ENCODE measurements at places on chromosomes 1 and 21.

DNA sequence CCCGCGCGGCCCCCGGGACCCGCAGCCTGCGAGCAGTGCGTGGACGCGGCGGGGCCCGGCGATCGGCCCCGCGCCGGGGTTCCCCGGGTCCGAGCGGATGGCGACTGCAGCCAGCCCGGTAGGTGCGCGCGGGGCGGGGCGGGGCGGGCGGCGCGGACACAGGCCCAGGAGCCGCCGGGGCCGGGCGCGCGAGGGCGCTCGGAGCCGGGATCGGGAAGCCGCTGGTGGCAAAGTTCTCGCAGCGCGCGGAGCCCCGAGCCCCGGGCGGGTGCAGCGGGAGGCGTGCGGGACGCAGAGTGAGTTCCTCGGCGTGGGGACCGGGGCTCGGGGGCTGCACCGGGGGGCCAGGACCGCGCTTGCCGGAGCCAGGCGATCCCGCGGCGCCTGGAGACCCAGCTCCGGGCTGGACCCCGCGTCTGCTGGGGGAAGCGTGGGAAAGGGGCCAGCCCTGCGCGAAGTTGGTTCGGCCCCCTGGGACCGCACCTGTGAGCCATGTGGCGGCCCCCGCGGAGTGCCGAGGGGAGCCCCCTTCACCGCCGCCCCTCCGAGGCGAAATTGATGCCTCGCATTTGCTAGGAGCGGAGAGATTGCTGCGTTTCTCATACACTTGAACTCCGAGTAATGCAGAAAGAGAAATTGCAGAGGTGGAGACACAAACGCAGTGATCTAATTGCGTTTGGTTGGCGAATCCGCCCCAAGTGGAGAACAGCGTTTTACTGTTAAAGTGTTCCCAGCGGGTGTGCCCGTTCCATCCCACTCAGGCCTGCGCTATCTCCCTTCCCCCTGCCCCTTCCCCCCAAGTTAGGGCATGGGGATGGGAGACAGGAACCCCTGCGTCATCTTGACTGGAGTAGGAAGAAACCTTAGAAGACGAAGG lies 228.9 kb upstream of the TMEM51 start:
- peak; percentile 59 for DNase-seq

- no peak for DNase-seq
Observed at GRCh38 chr1:200346700-200347099, 63.1 kb downstream of the ZNF281 start.

DNA sequence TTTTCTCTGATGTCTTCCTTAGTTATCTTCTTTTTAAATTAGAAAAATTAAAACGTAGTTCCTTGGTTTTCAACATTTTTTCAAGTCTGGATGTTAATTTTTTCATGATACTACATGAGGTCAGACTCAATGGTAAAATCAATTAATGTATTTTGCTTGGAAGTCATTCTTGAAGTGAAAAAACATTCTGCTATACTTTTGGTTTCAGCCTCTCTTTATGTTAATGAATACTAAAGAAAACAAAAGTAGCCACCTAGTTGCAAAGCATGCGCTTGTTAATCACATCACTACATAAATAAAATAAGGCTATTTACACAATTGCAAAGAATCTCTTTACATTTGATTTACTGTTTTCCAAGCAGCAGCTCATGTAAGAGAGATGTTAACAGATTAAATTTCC lies 170.4 kb downstream of the LIPI start:
- DNase-seq: no peak

DNA sequence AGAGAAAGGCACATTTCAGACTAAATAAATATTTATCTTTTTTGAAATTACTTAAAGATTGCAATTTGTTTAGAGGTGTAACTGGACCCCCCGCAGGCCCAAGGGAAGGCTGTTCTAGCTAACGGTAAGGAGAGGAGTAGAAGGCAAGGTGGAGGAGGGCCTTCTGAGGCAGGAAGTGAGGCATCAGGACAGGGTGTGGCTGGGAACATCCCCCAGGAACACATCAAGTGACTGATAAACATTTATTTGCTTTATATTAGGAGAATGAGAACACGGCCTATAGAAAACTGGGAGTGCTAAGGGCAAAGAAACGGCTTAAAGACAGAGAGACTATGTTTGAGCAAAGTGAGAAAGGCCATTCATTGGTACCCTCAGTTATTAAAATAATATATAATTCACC lies 23.2 kb downstream of the HIVEP3 start:
- DNase-seq: no peak

- DNase-seq: no peak
Observed at GRCh38 chr21:36199021-36199420, 42.4 kb downstream of the DOP1B start.

GRCh38 chr21:31671146-31671716 lies 11.7 kb downstream of the SOD1 start:
- DNase-seq: no peak

DNA sequence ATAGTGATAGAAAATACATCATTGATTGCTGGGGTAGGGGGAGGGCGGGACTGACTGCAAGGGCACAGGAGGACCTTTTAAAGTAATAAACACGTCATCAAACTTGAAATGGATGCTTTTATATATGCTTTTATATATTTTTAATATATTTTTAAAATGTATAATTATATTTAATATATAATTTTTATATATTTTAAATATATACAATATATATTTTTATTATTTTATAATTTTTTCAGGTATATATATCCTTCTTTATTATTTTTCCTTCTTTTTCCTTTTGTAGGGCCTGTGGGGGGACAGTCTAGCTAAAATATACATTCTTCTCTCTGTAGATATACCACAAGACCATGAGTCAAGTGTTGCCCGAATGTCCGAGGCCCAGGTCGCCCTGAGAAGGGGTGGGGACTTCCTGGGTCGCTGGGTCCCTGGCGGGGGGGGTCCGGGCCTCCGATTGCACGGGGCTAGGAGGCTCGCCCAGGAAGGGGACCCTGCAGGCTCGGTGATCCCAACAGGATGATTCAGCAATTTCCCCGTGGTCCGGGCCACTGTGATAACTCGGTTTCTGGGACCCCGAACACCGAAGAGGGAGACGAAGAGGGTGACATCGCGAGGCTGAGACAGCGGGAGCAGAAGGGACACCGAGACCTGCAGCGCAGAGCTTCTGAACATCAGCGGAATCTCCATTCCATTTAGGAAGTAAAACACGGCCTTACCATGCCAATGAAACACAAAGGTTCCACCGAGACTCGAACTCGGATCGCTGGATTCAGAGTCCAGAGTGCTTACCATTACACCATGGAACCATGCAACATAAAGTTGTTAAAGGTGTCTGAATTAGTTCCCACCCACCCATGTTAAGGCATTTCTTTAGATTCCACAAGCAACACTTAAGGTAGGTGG lies 112.5 kb upstream of the NBPF11 start:
- no peak for DNase-seq

- no peak for DNase-seq
Observed at GRCh38 chr1:207841901-207842300, 69.0 kb downstream of the CD34 start.

DNA sequence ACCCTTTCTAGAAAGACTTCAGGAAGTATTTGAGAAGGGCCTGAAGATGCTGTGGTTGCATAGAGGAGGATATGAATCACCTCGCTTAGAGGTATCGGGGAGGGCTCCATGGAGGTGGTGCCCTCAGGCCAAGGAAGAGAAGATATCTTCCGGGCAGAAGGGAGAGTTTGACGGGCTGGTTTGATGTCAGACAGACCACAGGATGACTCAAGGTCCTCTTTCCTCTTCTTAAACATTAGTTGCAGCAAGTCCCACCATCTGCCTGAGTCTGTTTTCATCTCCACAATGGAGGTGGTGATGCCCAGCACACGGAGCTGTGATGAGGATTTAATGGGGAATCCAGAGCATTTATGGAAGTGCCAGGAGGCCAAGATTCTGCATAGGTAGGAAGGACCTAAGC lies 25.1 kb upstream of the RUNX3 start:
- DNase-seq: no peak

DNA sequence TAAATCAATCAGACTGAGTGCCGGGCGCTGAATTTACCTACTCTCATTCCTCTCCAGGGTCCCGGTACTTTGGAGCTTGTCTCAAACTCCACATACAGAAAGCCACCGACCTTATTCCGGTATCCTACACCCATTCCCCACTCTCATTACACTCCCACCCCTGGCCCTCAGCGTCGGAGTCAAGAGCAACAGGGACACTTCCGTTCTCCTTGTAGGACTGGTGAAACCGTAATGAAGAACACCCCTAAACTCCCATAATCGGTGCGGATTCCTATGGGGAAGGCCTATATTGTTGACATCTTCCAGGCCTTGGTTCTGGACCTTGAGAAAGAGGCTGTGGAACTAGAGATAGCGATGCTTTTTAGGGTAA lies 798 bp downstream of the ZBED6 start:
- DNase-seq: no peak

- no peak for DNase-seq
Observed at GRCh38 chr1:169696273-169697100, 14.9 kb downstream of the SELL start.

GRCh38 chr1:156359973-156360372 lies 9.0 kb upstream of the RHBG start:
- peak; percentile 44 for DNase-seq

GRCh38 chr1:44531785-44532566 lies 126.9 kb downstream of the RNF220 start:
- no peak for DNase-seq

DNA sequence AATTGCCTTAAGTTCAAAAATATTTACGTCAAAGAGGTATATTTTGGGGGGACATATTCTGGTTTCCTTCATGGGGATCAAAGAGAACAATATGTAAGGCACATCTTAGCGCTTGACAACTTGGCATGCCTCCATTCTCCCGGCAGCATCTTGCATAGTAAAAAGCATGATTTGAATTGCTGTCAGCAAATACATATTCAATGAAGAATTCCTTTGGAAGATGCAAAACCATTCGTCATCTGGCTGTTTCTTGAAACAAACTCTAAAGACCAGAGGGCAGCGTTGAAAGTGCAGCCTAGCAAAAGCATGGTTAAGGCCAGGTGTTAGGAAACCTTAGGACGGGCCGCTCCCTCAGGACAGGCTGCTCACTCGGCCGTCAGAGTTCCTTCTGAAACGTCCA lies 3.4 kb upstream of the PIK3CD start:
- peak; percentile 24 for DNase-seq

GRCh38 chr1:221727146-221728036 lies 14.5 kb downstream of the DUSP10 start:
- DNase-seq: no peak

- peak; percentile 18 for DNase-seq
Observed at GRCh38 chr1:14415396-14415795, 183.1 kb upstream of the KAZN start.

DNA sequence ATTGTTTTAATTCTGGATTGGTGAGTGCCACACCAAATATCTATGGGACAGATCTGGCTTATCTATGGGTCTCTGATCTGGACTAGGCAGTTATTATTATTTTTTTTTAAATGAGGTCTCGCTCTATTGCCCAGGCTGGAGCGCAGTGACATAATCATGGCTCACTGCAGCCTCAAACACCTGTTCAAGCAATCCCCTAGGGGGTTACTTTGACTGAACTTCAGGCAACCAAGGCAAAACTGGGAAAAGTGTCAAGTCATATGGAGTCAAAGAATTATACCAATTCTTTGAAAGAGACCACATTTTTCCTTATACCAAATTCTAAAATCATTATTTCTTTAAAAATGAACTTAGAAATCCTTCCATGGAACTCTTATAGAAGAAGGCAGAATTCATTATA lies 129.1 kb upstream of the HOOK1 start:
- DNase-seq: peak; percentile 29

DNA sequence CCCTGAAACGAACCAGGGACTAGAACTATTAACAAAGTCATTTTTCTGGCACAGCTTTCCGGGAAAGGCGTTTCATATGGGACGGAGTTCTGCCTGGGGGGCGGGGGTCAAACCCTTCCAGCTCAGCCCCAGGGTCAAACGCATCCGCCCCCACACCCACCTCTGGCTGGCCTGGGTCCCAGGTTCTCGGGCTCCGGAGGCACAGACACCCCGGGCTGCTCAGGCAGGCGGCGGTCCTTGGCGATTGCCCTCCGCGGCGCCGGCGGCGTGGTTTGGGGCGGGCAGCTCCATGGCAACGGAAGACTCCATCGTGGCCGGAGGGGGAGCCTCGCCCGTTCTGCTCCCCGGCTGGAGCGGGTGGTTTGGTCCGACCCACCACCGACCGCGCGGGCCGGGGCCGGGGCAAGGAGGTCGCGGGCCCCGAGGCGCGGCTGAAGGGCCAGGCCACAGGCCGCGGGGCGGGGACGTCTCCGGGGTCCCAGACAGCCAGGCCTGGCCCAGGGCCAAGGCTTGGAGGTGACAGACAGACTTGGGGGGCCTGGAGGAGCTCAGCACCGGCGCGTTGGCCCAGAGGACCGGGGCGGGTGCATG lies at the start of gene CFAP74:
Gene CFAP74 (minus strand): TSS at position 246 of the 591 bp plus-strand sequence. CDS start 12,830 bp downstream, outside the sequence.
- DNase-seq: peak; percentile 78

GRCh38 chr1:43814401-43814800 lies 107.1 kb downstream of the ST3GAL3 start:
- DNase-seq: no peak

DNA sequence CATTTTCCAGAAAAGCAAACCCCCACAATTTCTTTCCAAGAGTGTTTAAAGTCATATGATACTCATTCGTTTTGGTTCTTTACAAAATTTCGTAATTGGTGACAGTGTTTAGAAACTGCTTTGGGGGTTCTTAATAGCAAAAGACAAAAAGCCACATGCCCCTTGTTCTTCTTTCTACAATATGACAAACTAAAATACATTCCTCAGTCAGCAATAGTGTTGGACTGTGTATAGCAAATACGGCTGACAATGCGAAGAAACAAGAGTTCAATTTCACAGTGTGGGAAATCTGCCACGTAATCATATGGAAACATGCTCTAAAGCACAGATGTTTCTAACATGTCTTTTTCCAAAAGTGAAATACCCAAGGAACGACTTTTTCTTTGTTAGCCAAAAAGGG lies 7.6 kb upstream of the IFNAR1 start:
- no peak for DNase-seq

DNA sequence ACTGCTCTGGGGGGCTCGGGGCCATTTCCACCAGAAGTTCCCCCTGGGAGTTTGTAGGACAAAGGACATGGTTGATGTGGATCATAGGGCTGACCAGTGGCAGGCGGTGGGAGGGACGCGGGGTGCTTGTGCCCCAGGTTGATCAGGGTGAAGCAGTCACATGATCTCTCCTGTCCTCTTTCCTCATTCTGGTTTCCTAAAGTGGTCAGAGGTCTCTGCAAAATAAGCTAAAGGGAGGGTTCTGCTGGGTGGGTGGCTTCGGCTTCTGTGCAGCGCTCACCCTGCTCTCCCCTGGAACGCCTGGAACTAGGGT lies 9.2 kb downstream of the PDXK start:
- no peak for DNase-seq
